ENCODE measurements at places on chromosomes 7 and 10. TPM values are rescaled to one million over a fixed set of nuclear protein-coding genes. Genes with fewer than 3 reads are reported as not detected.

DNA sequence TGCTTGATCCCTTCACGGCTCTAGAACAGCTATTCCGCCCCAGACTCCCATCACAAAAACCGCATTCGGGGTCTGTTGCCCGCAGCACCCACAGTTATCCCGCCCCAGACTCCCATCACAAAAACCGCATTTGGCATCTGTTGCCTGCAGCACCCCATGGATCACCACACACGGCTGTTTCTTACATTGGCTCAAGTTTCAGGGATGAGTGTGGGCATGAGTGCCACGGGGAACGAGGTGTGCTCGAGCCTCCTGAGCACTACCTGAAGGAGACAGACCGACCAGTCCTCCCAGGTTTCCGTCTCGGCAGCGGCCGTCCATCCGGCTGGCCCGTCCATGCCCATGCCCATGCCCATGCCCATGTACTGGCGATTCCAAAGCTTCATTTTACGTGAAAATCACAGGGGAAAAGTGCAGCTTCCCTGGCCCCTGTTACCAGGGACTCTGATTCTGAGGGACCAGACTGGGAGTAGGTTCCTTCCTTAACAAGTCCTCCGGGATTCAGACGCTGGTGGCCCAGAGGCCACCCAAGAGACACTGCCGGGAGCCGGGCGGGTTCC, 66.4 kb upstream of the INSIG1 start:
- no peak overlapping the region for H3K4me3 ChIP-seq
- H3K27ac ChIP-seq: no peak overlapping the region
- no peak for DNase-seq
- H3K27me3 ChIP-seq: no peaks in the 10 kb centered on the region

DNA sequence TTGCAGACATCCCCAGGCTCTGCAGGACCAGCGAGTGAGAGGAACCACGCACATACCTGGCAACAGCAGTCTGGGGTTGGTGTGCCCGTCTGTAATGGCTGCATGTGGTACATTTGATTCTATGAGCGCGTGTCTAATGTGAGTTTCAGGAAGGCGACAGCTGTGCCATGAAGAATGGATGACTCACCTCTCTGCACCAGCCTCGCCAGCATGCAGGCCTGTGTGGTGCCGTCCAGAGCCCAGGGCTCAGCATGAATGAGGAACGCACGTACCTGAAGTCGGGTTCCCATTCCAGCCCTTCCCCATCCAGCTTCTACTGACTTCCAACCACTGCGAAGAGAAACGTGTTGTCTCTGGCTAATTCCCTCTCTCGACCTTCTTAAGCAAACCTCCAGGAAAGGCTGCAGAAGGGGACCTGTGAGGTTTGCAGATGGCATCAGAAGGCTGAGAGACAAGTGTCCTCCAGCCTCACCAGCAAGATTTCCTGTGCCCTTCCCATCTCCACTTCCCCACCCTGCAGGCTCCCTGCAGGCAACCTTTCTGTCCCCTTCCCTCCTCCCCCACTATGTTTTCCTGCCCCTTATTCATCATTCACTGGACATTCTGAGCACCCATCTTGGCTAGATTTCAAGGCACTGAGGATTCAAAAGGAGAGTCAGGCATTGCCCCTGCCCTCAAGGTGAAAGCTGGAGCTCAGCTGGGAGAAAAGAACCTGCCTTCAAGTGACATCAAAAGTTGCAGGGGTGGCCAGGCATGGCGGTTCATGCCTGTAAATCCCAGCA, 54.3 kb downstream of the ASB13 start:
- no peak overlapping the region for H3K4me3 ChIP-seq
- no peak for DNase-seq
- H3K4me1 ChIP-seq: no peaks in the 10 kb centered on the region
- no peaks in the 10 kb centered on the region for H3K27me3 ChIP-seq
- no peak overlapping the region for H3K27ac ChIP-seq

DNA sequence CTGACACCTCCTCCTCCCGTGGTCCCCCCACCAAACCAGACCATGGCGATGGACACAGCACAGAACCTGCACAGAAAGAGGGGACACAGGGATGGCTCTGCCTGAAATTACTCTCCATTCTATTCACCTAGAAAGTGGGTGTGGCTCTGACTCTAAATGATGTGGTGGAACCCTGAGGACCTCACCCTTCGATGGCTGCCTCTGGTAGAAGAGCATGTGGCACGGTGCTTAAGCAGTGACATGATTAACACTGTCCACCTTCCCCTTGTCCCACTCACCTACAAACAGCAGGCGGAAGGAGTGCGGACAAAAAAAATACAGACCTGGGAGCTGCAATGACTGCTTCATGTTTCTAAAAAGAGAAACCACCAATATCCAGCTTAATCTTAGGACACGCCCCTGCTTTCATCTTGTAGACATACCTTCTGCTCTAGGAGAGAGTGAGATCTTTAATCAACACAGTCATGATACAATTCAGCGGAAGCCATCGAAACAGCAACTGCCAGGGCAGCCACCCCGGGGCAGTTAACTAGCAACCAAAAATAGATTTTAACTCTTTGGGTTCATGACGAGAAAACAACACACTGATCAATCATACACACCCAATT, 11.4 kb downstream of the JCAD start:
- no peaks in the 10 kb centered on the region for H3K27me3 ChIP-seq
- no peak overlapping the region for H3K4me3 ChIP-seq
- H3K27ac ChIP-seq: no peak overlapping the region
- H3K36me3 ChIP-seq: no peaks in the 10 kb centered on the region
- DNase-seq: no peak

- H3K36me3 ChIP-seq: no peaks in the 10 kb centered on the region
- H3K27me3 ChIP-seq: no peaks in the 10 kb centered on the region
- H3K27ac ChIP-seq: no peak overlapping the region
- no peak overlapping the region for H3K4me3 ChIP-seq
- no peak for DNase-seq
- no peaks in the 10 kb centered on the region for H3K4me1 ChIP-seq
Observed at GRCh38 chr7:8354503-8354902, 78.9 kb upstream of the NXPH1 start.

ENTPD7 gene
- total RNA-seq: 4.9 TPM

MMP21 gene
- not detected for total RNA-seq

DNAH11 gene
- not detected for total RNA-seq

DYNC1I1 gene
- 0.40 TPM for total RNA-seq

- no peaks in the 10 kb centered on the region for H3K36me3 ChIP-seq
- H3K27me3 ChIP-seq: no peaks in the 10 kb centered on the region
- no peaks in the 10 kb centered on the region for H3K4me1 ChIP-seq
- no peak overlapping the region for H3K27ac ChIP-seq
- no peak for DNase-seq
Observed at GRCh38 chr10:130422366-130423324, 286.5 kb downstream of the GLRX3 start.

- no peaks in the 10 kb centered on the region for H3K36me3 ChIP-seq
- H3K27ac ChIP-seq: no peak overlapping the region
- H3K4me1 ChIP-seq: no peaks in the 10 kb centered on the region
- no peaks in the 10 kb centered on the region for H3K27me3 ChIP-seq
- DNase-seq: no peak
Observed at GRCh38 chr7:43484678-43485395, 98.1 kb upstream of the STK17A start.

- no peak overlapping the region for H3K27ac ChIP-seq
- no peaks in the 10 kb centered on the region for H3K27me3 ChIP-seq
- no peaks in the 10 kb centered on the region for H3K36me3 ChIP-seq
- no peak for DNase-seq
Observed at GRCh38 chr10:17240616-17241015, 12.6 kb downstream of the VIM start.

SOSTDC1 gene
- not detected for total RNA-seq

- no peaks in the 10 kb centered on the region for H3K36me3 ChIP-seq
- no peak for DNase-seq
- no peaks in the 10 kb centered on the region for H3K4me1 ChIP-seq
- H3K27ac ChIP-seq: no peak overlapping the region
- H3K4me3 ChIP-seq: no peak overlapping the region
- no peaks in the 10 kb centered on the region for H3K27me3 ChIP-seq
Observed at GRCh38 chr7:112140600-112140999, 65.6 kb downstream of the DOCK4 start.

GRCh38 chr7:124532166-124532565, 233.4 kb downstream of the GPR37 start:
- no peaks in the 10 kb centered on the region for H3K27me3 ChIP-seq
- no peak overlapping the region for H3K27ac ChIP-seq
- no peaks in the 10 kb centered on the region for H3K36me3 ChIP-seq
- DNase-seq: no peak

DNA sequence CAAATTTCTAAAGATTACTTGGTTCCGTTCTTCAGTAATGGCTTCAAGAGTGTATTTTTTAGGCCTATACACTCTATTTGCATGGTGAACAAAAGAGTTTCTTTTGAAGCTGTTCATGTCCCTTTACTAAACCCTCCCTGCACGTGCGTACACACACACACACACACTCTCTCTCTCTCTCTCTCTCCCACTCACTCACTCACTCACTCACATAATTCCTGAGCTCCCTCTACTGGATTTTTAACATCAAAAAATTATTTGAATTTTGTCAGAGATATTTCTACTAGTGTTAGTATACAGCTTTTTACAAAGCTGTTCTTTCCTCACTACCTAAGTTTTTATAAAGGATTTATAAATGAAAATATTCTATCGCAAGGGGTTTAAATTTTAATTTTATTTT, 85.9 kb downstream of the UBE3C start:
- H3K36me3 ChIP-seq: peaks cover 34% of the 10 kb centered on the region
- no peak overlapping the region for H3K27ac ChIP-seq
- DNase-seq: no peak
- H3K4me1 ChIP-seq: no peaks in the 10 kb centered on the region

DNA sequence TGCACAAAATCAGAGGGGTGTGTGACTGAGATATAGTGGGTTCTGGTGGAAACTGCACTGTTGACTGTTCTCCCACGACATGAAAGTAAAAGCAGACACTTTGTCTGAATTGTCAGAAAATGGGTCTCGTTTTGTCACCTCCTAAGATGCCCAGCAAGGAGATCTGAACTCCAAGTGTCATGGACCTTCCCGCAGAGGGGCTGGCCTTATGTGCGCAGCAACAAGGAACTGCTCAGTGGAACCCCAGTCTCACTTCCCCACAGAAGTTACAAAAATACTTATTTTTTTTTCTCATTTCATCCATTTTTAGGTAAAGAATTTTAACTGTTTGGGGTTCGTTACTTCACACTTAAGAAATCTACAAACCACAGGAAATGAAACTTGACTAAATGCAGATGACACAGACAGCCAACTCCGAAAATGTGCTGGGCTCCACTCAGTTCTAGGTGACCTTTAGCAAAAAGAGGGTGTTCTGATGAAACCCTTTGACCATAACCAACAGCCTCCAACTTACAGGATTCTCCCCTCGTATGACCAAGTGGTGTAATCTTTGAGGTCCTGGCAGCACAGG, 115.0 kb downstream of the FAM107B start:
- H3K4me1 ChIP-seq: peaks cover 62% of the 10 kb centered on the region
- no peaks in the 10 kb centered on the region for H3K27me3 ChIP-seq
- peak overlapping the region; percentile 30 for H3K4me3 ChIP-seq
- H3K36me3 ChIP-seq: no peaks in the 10 kb centered on the region

DNA sequence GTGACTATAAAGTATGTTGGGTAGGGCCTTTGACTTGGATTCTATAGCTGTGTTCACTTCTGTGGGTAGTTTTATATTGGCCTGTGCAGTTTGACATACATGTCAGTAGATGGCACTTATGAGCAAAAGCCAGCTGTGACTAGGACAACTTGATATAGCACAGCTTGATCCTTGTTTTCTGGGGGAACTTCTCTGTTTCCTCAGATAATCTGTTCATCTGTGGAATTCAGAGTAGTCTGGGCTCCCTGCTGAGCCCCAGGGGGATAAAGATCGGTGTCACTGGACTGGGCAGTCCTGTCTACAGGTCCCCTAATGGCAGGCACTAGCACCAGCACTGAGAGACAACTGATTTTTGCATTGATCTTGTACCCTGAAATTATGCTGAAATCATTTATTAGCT, 25.4 kb downstream of the CYP2C9 start:
- H3K36me3 ChIP-seq: no peaks in the 10 kb centered on the region
- DNase-seq: peak; percentile 52
- no peaks in the 10 kb centered on the region for H3K27me3 ChIP-seq
- H3K27ac ChIP-seq: no peak overlapping the region
- no peak overlapping the region for H3K4me3 ChIP-seq
- H3K4me1 ChIP-seq: no peaks in the 10 kb centered on the region

FXYD4 gene
- total RNA-seq: not detected

DNA sequence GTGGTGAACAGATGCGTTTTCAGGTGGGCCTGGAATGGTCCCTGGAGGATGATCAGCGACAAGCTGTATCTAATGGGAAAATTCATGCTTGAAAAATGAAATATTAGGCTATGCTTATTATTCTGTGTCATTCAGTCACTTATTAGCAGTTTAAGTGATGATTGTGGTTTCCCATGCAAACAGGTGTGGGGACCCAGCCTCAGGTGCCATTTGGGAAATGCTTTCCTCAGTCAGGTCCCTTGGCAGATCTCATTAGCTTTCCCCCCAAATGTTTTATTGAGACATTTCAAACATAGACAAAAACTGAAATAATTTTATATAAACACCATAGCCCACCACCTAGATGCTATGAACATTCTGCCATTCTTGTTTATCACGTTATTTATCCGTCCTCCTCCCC, 411 bp upstream of the SNX10 start:
- H3K4me1 ChIP-seq: peaks cover 36% of the 10 kb centered on the region
- no peak for DNase-seq
- H3K27me3 ChIP-seq: no peaks in the 10 kb centered on the region

NODAL gene
- total RNA-seq: not detected

SMKR1 gene
- total RNA-seq: 0.22 TPM
